ENCODE measurements at places on chromosomes 5 and 9. TPM values are rescaled to one million over a fixed set of nuclear protein-coding genes. Genes with fewer than 3 reads are reported as not detected.

The CDHR2 gene
- not detected for total RNA-seq

The DMRT2 gene
- total RNA-seq: 5.2 TPM

The GFI1B gene
- not detected for total RNA-seq

The IFNK gene
- not detected for total RNA-seq

The ANKRD20A1 gene
- 2.9 TPM for total RNA-seq

The PCDHB9 gene
- 2.2 TPM for total RNA-seq

The MYOT gene
- total RNA-seq: 2.3 TPM

The PTPDC1 gene
- 12.0 TPM for total RNA-seq

The GABRA6 gene
- not detected for total RNA-seq

The DDX4 gene
- not detected for total RNA-seq

The CYLC2 gene
- total RNA-seq: not detected

The CLINT1 gene
- 89.5 TPM for total RNA-seq

DNA sequence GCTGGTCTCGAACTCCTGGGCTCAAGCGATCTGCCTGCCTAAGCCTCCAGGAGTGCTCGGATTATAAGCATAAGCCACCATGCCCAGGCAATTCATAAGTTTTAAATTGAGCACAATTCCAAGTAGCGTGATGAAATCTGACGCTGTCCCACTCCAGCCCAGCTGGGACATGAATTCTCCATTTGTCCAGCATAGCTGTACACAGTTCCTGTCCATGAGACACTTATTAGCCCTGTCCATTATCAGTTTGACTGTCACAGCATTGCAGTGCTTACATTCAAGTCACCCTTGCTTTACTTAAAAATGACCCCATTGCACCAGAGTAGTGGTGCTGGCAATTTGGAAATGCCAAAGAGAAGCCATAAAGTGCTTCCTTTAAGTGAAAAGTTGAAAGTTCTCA is 7.6 kb upstream of the SLC30A5 start:
- DNase-seq: no peak

DNA sequence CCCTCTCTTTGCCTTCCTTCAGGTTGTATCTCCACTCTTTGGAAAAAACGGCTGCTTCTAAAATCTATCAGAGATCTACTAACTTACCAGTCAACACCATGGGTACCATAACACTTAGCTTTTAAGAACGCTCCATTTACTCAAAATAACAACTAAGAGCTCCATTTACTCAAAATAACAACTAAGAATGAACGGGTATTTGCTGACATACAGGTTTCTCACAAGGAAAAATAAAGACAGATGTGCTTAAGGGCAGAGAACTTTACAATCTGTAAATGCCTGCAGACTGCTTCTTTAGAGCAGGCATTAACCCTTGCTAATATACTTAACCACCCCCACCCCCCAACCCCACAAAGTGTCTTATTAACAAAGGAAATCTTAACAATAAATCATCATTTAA is 2.8 kb downstream of the UBAP2 start:
- no peak for DNase-seq

GRCh38 chr9:108664309-108665255 is 191.2 kb downstream of the ACTL7B start:
- no peak for DNase-seq

- no peak for DNase-seq
Measured at GRCh38 chr5:83363886-83364275, 107.7 kb upstream of the VCAN start.

DNA sequence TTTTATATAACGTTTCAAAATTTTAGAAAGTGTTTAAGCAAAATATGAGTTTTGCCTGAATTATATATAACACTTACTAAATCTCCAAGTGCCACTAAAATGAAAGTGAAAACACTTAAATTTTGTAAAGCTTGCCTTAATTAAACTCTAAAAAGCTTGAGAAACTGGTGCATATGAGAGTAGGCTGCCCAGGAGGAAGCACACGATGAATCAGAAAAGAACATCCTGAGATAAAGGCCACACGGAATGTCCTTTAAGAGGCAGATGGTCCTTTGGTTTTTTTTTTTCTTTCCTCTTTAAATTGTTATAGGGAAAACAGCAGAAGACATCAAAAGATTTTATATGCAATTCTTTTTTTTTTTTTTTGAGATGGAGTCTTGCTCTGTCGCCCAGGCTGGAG is 60.3 kb downstream of the HABP4 start:
- DNase-seq: no peak

GRCh38 chr5:170571281-170571731 is 67.5 kb downstream of the KCNIP1 start:
- no peak for DNase-seq

- DNase-seq: no peak
Measured at GRCh38 chr5:144142139-144142823, 28.2 kb downstream of the YIPF5 start.

- DNase-seq: no peak
Measured at GRCh38 chr5:83957188-83957587, 236.5 kb upstream of the HAPLN1 start.

GRCh38 chr9:108049026-108049607 is 559.5 kb upstream of the KLF4 start:
- no peak for DNase-seq

DNA sequence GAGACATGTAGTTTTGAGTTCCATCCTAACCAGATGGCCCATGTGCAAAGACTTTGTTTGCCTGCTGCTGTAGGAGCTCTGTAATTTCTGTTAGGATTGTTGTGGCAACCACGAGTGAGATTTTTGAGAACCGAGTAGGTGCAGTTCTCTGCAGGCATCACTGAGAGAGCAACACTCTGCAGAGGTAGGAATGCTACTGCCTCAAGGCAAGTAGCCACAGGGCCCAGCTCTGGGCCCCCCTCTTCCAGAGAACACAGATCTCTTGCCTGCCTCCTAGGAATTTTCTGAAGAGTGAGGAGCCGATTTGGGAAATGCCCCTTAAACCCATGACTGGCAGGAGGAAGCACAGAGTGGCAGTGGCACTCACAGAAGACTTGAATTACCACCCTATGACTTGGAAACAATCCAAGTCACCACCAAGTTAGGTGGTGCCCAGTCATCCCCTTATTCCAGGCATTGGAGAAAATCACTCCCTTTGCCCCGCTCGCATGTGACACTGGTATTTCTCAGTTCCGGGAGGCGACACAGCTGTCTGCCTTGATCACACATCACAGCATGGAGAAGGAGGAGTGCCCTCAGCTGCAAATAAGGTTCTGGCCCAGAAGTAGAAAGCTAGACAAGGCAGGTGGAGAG is 52.5 kb upstream of the SLC2A8 start:
- no peak for DNase-seq

DNA sequence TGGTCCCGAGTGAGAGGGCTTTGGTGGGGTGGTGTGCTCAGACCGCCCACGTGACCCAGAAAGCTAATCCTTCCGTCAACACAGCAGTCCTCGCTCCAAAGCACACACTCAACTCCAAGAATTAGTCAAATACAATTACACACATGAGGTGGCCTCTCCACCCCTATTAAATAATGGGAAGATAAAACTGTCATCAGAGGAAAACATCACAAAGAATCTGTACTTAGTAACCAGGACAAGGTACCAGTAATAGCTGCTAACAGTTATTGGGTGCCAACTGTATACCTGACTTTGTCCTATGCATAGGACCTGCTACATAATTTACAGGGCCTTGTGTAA is 222.8 kb downstream of the HSPA4 start:
- DNase-seq: no peak

- DNase-seq: no peak
Measured at GRCh38 chr5:94613583-94613982, 4.8 kb downstream of the KIAA0825 start.

DNA sequence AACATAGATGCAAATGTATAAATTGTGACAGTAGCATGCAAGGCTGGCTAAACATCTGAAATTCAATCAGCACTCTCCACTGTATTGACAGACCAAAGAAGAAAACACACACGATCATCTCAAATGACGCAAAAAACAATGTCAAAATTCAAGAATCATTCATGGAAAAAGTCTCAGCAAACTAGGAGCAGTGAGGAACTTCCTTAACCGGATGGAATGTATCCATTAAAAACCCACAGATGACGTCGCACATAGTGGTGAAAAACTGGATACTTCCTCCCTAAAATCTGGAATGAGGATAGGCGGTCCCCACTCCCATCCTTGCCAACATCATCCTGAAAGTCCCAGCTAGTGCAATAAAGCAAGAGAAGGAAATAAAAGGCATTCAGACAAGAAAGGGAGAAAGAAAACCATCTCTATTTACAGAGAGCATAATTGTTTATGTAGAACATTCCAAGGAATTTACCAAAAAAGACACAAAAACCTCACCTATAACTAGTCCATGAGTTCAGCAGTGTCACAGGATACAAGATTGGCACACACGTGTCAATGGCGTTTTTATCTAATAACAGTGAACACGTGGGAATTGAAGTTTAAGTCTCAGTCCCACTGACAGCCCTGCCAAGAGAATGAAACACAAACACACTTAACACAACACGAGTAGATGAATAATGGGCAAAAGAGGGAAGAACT is 14.1 kb upstream of the CEP72 start:
- DNase-seq: no peak

DNA sequence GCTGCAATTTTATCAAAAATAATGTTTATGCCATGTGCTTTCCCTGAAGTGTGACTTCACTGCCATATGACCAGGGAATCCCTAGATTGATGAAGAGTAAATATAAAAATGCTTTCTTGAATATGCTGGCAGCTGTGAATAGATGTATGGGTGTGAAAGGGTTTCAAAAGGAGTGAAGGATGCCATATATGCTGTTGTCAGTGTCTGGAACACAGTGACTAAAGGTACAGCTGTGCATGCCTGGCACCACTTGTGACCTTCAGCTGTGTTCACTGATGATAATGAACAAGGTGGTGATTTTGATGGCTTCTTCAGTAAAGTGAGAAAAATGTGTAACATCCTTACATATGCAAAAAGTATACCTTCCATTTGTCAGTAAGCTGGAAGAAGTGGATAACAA is 69.7 kb downstream of the RAB24 start:
- no peak for DNase-seq

GRCh38 chr9:4548811-4549725 is 58.8 kb downstream of the SLC1A1 start:
- no peak for DNase-seq

GRCh38 chr9:110157823-110158664 is 49.9 kb downstream of the C9orf152 start:
- DNase-seq: no peak

GRCh38 chr5:109161914-109162683 is 247.7 kb downstream of the PJA2 start:
- no peak for DNase-seq

DNA sequence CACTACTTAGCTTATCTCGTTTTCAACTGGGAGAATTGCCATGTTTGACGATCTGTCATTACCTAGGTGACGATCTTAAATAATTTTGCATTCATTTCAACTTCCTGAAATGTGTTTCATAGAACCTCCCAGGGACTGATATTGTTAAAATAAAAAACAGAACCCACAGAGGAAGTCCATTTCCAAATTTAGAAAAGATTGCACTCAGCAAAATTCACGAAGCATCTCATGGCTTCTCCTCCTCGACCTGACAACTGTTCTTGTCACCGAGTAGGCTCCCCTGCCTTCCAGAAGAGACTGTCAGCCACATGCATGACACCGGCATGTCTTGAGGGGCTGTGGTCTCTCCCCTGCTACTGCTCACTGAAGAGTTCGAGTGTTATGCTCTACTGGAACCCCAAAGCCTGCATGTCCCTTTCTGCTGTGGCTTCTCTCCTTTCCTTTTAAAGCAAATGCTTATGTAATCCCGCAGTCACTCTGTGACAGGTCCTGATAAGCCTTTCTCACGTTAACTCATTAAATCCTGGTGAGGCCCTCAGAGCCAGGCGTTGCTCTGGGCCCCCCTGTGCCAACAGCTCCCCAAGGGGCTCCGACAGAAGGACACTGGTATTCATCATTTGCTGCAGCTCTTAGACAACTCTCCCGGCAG is 26.8 kb upstream of the ANKRD33B start:
- no peak for DNase-seq

DNA sequence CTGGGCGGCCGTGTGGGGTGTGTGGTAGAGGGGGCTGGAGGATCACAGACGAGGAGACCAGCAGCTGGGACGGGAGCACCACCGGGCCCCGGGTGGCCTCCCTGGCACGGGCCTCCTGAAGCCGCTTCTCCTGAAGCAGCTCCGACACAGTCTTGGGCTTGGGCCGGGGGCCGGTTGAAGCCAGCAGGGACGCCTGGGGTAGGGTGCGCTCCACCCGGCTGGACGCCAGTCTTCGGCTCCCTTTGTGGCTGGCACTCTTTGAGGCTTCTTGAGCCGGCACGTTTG is 5.5 kb upstream of the CARD9 start:
- DNase-seq: no peak

- no peak for DNase-seq
Measured at GRCh38 chr5:97838214-97838613, 655.2 kb upstream of the RIOK2 start.

DNA sequence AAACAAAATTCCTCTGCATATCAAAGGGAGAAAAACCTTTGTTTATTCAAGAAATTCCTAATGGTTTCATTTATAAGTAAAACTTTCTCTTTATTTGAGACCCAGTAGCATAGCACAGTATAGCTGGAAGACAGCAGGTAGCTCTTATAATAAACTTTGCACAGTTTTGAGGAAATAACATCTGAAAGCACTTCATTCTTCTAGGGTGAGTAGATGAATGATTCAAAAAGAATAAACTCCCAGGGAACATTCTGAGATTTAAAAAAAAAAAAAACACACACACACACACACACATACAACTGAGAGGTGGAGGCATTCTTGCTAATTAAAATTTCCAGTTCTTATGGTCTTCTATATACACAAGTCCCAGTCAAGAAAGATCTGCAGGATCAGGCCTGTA is 197.3 kb downstream of the BNC2 start:
- DNase-seq: no peak

- no peak for DNase-seq
Measured at GRCh38 chr5:88393042-88393441, 124.4 kb upstream of the TMEM161B start.

- no peak for DNase-seq
Measured at GRCh38 chr5:108696407-108696806, 51.3 kb upstream of the FER start.

DNA sequence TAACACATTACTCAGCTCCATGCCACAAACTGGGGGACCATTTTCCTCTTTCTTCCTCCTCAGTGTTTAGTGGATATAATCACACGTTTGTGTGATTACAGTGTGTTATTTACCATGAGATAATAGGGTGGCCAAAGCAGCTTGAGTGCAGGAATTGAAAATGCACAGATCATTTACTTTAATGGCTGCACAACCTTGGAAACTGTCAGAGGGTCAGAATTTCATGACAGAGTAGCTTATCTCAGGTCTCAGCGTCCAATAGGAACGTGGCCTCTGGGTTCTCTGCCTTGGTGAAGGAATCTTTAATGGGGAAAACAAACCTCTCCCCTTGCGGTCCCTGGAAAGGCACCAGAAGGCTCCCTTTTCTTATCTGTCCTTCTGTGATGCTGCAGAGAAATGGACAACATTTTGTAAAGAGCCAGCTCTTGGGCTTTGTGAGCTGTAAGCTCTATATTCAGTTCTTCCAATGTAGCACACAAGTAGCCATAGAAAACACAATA is 87.4 kb upstream of the CD180 start:
- no peak for DNase-seq

- no peak for DNase-seq
Measured at GRCh38 chr5:172456076-172456722, 1.9 kb upstream of the SH3PXD2B start.

Data from breast epithelium (tissue), 4 donors.